ENCODE measurements at places on chromosomes 3 and 15.
A peak's percentile ranks its signal among the peaks of the same experiment; 100 is the strongest.

DNA sequence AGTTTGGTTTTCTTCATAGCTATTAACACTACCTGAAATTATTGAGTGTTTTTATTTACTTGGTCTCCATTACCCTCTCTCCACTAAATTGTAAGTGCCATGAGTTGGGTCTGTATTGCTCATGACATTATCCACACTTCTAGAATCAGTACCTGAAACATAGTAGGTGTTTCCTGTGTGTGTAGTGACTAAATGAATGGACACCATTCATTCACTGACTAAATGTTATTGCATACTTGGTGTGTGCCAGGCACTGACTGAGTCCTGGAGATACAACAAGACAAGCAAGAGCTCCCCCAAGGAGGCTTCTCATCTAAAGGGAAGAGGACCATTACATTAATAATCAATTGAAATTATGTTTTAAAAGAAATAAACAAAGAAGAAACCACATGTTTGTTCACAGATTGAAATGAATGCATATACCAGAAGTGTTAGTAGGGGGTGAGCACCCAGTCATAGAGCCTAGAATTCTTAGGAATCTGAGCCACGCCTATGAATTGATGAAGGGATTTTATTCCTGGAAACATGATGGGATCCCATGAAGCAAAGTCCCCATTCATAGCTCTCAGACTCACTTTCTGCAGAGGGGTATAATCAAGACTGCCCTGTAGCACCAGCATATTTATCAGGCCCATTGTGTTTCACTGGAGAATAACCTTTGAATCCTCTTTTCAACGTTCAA lies 31.7 kb upstream of the ATOSA start:
- DNase-seq, result no peak

DNA sequence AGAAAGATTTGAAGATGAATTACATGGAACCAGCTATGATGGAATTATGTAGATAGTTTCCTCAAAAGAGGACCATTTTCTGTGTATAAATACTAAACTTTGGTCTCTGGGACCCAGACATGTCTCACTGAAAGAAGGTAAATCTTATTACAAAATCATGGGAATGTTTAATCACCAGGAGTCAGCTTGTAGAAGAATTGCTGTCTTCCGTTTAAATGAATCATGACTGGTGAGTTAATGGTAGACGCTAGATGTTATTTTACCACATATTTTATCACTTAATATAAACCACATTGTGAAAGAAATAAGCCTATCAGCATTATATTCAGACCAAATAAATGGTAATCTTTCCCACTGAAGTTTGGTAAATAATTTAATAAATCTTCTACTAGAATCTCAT lies 322.3 kb upstream of the SUCLG2 start:
- no peak for DNase-seq

DNA sequence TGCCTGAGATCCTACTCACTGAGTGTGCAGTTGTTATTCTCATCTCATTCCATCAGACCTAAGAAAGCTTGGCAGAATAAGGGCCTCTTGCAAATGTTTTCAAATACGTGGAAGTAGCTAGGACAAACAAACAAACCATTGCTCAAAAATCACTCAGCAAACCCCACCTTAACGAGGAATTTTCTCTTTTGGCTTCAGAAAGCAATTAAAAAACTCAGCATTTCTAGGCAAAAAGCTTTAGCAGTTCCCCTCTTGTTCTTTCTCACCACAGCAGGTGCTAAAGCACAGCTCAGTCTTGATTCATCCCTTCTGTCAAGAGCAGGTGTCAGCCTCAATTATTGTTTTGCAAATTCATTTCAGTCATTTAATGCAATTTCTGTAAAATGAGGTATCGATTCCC lies 58.6 kb upstream of the NUDT16 start:
- no peak for DNase-seq

DNA sequence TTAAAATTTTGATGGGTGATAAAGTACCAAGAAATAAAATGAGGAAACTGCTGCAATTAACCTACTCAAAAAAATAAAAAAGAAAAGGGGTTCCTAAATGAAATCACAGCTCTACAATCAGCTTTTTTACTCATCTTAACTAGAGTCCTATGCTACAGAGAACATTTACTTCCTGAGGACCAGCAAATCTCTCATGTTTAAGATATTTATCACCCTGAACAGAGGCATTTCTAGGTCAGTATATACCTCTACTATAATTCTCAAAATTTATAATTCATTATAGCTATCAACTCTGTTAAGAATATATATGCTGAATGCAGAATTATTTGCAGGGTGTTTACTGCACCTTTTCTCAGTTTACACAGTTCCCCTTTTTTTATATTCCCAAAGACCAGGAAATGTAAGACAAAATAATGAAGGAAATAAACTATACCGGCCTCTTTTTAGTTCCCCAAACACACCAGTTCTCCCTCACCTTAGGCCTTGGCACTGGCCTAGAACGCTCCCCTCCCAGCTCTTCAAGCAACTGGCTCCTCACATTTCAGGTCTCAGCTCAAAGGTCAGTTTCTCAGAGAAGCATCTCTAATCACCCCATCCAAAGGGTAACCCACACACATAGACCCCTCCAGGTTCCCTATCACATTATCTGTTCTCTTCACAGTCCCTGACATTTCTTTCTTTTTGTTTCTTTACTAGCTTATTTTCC lies 71.1 kb downstream of the LRRFIP2 start:
- DNase-seq, result no peak

DNA sequence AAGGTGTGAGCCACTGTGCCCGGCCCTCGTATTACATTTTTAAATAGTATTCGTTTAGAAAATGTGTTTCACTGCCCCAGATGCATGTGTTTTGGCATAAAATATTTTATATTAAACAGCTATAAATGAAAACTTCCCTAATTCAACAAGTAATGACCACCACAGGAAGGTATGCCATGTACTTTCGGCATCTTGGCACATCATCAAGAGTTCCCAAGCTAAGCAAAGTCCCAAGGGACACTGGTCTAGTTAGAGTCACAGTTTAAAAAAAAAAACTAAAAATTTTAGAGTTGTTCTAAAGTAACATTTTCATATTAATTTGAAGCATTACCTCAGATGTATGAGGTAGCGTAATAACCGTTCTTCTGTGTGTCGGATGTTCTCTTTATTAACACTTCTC lies 15.6 kb upstream of the ARPP19 start:
- no peak for DNase-seq

- DNase-seq, result no peak
Observed at GRCh38 chr3:94011233-94011711, 17.1 kb downstream of the STX19 start.

DNA sequence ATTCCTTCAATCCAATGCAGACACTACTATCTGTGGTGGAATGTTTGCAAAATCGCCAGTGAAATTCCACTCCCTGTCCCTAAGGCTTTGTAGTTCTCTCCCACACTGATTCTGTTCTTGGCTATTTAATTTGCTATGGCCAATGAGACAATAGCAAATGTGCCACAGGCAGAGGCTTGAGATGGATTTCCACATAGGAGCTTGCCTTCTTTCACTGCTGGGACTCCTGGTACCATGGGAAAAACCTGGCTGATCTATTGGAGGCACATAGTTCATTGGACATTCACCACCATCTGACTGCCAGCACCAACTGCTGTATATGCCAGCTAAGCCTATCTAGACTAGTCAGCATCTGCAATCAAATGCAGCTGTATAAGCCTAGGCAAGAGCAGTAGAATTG lies 103.8 kb downstream of the NR1D2 start:
- no peak for DNase-seq

- no peak for DNase-seq
Observed at GRCh38 chr3:176514297-176514696, 683.0 kb downstream of the TBL1XR1 start.

GRCh38 chr15:40456738-40457137 lies 14.0 kb upstream of the CHST14 start:
- no peak for DNase-seq

DNA sequence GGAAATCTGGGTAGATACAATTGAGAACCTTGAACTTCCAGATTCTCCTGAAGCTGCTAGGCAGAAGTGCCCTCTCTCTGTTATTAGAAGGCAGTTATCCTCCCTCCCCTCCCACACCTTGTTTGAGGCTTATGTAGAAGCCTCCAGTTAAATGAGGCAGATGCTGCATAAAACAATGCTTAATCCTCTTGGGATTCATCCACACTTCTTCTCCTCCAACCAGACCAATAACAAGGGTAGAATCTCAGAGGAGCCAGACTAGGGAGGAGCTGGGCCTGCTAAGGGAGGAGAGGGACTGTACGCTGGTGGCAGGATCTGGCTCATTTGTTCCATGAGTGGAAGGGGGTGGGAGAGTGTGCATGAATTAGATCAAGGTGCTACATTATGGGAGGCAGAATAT lies 88.3 kb upstream of the PRR23C start:
- DNase-seq, result peak; percentile 17

- DNase-seq, result no peak
Observed at GRCh38 chr15:58019503-58020376, 45.8 kb downstream of the ALDH1A2 start.

DNA sequence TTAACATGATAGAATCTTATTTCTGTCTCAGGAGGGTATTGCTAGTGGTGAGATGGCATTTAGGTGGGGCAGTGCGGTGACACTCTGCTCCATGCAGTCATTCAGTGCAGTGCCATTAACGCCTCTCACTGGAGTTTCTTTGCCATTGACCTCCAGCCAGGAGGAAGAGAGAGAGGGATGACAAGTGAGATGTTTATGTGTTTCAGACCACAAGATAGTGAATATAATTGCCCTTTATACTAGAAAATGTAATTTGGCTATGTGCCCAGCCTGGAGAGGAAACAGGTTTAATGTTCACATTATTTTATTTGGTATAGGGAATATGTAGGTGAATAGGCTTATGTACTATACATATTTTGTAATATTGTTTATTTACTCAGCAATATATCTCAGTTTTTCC lies 84.5 kb downstream of the ZIC1 start:
- DNase-seq, result no peak

DNA sequence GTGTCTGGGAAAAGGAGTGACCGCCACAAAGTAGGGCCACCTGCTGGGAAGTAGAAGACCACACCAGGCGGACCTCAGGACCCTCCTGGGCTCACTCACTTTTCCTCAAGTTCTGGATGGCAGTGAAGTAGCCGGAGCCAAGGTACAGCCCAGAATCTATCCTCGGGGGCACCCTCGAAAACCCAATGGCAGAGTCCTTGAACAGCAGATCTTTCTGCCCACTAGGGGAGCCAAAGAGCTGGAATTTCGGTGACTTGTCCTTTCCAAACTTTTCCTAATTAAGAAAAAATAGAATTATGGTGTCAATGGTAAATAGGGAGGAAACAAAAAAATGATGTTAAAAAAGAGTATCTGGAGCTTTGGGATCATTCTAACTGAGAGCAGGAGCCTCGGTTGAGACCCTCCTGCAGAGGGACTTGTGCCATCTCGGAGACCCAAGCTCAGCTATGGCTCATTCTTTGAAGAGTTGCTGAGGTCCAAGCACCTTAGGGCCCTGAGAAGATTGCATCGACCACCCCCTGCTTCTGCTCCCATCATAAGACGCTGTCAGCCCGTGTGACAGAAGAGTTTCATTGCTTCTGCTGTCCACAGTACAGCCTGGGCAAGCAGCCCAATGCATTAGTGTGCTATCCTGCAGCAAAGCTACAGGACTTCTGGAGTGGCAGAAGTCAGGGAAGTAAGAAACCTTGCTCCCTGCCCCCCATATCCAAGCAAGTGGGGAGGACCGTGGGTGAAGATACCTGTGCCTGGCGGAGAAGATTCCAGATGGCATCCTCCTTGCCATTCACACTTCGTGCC lies 14.8 kb downstream of the LTF start:
- no peak for DNase-seq

- no peak for DNase-seq
Observed at GRCh38 chr3:140068494-140069017, 133.6 kb downstream of the CLSTN2 start.

DNA sequence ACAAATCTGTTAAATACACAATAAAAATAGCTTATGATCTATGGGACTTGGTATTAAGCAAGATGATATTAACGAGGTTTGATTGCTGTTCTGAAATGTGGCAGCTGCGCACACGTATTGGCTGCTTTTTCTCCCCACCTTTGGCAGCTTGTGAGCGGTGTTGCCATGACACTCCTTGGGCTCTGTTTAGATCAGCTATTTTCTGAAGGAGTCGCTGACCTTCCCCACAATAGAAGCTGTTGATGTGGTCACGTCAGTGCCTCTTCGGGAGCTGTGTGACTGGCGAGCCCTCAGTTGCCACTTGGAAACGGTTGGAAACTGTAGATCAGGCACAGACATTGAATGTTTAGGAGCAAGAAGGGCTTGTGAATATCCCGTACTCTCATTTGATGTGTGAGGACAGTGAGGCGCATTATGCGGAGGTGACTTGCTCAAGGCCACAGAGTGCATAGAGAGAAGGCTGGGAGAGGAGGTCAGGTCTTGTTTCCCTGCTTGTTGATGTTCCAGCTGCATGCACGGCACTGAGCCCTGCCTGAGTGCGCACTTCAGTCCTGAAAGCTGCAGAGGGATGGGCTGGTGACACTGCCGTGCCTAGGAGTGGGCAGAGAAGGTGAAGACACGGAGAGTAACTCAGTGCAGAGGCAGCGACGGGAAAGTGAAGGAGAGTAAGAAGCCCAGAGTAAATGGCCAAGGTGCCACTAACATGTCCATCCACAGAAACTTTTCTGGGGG lies 198.4 kb downstream of the LPP start:
- no peak for DNase-seq

- no peak for DNase-seq
Observed at GRCh38 chr3:79872483-79872882, 104.7 kb upstream of the ROBO1 start.

GRCh38 chr3:21260507-21260906 lies 490.5 kb downstream of the ZNF385D start:
- no peak for DNase-seq

DNA sequence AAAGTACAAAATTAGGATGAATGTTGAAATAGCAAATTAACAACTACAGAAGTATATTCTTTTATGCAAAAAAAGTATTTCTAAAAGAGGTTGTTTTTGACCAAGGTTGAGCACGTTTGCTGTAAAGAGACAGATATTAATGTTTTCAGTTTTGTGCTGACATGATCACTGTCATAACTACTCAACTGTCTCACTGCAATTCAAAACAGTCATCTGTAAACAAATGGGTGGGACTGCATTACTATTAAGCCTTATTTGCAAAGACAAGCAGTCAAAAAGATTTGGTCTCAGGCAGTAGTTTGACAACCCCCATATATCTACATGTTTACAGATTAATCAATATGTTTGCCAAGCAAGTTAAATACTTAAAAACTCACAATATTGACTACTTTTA lies 109.1 kb upstream of the ZNF385D start:
- DNase-seq, result no peak

- no peak for DNase-seq
Observed at GRCh38 chr15:87576486-87577176, 679.9 kb downstream of the NTRK3 start.

DNA sequence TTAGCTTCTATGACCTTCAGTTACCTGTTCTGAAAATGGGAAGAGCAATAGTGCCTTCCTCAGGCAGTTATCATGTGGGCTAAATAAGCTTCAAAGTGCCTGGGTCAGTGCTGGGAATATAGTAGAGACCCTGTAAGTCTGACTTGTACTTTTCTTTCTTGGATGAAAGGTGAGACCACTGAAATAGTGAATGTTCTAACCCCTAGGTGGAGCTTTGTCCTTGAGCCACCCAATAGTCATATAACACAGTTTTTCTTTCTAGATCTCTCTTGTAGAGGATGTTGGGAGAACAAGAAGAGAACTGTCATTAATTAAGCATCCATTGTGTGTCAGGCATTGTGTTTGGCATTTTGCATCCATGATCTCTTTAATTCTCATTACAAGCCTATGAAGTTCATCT lies 13.0 kb upstream of the BFSP2 start:
- no peak for DNase-seq

GRCh38 chr3:66665021-66665695 lies 164.3 kb upstream of the LRIG1 start:
- DNase-seq, result no peak

All from NCI-H187 treated with DMSO at 0.1 percent for 48 hours (cell line).